T-cell (primary cell): ENCODE measurements at places on chromosomes 16 and 17.

DNA sequence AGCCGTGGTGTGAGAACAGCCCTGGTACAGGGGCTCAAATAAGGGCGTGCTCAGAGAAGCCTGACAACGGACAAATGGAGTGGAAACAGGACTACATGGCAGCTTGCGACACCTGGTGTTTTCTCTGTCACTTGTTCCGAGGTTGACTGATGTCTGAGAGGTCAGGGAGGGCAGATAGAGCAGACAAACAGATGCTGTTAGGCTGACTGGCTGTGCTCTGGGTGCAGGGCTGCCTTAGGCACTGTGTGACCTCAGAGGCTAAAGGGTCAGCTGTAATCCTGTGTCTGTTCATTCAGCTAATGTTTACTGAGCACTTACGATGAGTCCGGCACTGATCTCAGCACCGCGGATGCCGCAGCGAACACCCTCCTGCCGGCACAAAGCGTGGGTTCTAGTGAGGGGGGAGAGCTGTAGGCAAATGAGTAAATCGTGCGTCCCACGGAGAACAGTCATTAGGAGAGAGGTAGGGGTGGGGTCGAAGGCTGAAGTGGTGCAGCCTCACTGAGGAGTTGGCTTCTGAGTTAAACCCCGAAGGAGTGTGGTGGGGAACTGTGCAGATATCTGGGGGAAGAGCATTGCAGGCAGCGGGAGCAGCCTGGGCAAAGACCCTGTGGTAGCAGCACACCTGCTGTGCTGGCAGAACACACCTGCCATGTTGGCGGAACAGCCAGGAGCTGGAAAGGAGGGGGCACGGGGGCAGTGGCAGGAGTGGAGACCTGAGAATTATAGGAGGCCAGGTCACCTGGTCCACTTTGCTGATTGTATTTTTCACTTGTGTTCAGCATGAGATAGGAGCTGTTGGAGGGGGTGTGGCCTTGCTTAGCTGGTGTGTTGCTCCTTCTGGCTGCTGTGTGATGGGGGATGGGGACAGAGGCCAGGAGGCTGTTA is 35.0 kb downstream of the GPT2 start:
- DNase-seq: no peak

- DNase-seq: no peak
Observed at GRCh38 chr17:27533874-27534815, 77.9 kb downstream of the KSR1 start.

DNA sequence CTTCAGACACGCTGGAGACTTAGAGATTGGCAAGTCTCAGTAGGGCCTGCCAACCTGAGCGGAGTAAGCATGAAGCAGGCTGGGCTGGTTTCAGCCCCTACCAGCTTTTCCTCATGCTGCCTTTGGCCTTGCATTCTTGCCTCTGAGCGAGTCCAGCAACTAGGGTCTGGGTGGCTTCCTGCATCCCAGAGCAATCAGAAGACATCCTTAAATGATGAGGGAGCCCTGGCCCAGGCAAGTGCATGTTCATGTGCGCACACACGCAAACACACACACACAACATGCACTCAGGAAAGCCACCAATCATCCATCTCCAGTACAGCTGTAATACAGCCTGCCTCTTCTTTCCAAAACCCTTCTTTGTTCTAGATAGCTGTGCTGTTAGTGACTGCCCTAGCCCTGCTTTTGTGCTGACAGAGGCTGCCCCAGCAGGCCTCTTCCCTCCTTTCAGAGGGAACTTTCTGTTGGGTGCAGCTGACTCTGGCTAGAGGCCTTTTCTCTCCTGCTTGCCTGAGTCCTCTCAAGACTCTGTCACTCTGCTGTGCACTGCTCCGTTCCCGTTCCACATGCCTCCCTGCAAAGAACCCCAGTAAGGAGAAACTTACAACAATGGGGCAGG is 30.7 kb upstream of the TBX2 start:
- DNase-seq: no peak

DNA sequence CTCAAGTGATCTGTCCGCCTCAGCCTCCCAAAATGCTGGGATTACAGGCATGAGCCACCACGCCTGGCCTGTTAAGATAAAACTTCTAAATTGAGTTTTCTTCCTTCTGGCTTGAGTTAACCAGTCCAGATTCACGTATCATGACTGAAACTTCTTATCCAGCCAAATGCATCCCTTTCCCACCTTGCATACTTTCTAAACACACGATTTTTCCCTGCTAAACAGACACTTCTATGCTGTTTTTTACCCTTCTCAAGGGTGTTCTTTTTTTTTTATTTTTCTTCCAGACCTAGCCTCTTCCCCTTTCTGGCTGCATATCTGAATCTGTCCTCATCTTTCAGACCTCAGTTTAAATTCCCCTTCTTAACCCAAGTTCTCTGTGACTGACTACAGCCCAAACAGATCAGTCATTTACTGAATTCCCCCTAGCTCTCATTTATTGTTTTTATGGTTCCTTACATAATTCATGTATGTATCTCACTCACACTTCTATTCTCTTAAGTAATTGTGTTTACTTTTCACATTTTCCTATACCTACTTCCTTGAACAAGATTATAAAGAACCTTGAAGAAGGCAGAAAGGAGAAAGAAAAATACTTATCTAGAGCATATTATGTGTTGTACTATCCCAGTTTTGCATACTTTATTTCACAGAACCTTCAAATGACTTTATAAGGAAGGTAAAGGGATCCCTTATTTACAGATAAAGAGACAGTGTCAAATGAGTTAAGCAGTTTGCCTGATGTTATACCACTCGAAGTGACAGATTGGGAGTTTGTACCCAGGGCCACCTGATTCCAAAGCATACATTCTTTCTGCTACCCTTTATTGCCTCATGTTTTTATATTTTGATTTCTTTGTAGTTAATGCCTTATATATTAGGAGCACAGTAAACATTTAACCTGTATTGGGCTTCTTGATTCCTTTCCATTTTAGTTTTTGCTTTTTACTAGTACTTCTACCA is 5.2 kb downstream of the EVI2B start:
- no peak for DNase-seq

GRCh38 chr17:15323131-15323530 is 18.3 kb downstream of the TEKT3 start:
- no peak for DNase-seq

GRCh38 chr16:24347556-24347955 is 91.4 kb downstream of the CACNG3 start:
- DNase-seq: no peak

- DNase-seq: no peak
Observed at GRCh38 chr17:58351182-58351581, 819 bp downstream of the SUPT4H1 start.

GRCh38 chr16:58459344-58460218 is 40.4 kb upstream of the NDRG4 start:
- DNase-seq: no peak

- DNase-seq: no peak
Observed at GRCh38 chr17:78998311-78999055, 11.1 kb downstream of the CANT1 start.

GRCh38 chr17:75473246-75473645 is 16.8 kb downstream of the TMEM94 start:
- no peak for DNase-seq

DNA sequence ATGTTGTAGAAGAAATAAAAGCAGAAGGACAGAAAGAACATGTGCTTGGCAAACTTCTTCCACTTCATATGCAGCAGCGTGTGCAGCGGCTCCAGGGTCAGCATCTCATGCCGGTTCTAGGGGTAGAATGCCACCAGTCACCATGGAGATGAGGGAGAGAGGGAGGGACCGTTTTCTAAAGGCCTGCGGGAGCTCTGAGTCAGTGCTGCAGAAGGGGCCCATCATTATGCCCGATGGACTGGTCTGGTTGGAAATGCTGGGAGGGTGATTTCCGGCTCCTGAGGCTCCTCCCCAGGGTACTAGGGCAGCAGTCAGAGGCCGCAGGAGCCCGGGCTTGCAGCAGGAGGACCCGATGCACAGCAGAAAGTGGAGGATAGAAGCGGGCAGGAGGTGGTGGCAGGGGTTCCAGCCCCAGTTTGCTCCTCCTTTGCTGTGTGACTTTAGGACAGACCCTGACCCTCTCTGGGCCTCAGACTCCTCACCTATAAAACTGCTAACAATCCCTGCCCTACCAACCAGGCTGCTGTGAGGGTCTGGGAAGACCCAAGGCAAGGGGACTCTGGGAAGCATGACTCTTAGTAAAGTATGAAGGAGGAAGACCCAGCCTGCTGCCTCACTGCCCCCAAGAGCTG is 28.6 kb downstream of the TRPV3 start:
- DNase-seq: no peak
